ENCODE measurements at places on chromosomes 12 and 14.
A peak's percentile ranks its signal among the peaks of the same experiment; 100 is the strongest.

DNA sequence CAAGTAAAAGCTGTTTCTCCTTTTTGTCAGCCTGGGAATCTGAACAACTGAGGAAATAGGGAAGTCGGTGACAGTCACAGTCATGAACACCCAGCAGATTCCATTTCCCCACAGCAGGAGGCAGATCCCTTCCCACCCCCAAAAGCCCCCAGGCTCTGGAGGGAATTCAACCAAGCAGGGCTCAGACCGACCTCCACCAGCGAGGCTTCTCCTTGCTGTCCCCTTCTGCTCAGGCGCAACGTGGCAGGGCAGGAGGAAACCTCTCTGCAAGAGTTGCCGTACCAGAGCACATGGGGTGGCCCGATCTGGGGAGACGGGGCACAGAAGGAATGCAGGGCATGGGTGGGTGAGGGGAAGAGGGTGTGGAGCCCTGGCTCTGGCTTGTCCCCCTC is 319 bp downstream of the GALNT6 start:
- peak overlapping the region; percentile 88 for H3K4me3 ChIP-seq
- DNase-seq = no peak
- peaks cover 8% of the 10 kb centered on the region for H3K4me1 ChIP-seq
- H3K27ac ChIP-seq = peak overlapping the region; percentile 68
- 0 out of 2 replicates have a peak, but pooled peaks cover 3% of the 10 kb centered on the region for H3K36me3 ChIP-seq
- no peaks in the 10 kb centered on the region for H3K27me3 ChIP-seq

DNA sequence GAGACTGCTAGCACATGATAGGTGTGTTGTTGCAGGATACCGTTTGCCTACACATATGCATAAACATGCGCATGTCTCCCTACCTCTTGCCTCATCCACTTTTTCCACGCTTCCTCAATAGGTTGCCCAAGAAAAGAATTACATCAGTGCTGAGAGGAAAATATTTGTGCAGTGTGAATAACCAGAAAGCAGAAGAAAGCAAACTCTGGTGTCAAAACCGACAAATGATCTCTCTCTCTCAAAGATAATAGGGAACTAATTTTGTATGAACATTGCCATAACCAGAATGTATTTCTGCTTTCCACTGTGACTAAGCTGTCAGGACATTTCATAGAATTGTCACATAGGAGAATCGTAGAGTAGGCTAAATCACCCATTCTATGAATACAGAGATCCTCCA is 1.3 kb downstream of the CLEC7A start:
- no peak overlapping the region for H3K4me3 ChIP-seq
- no peaks in the 10 kb centered on the region for H3K27me3 ChIP-seq
- DNase-seq = no peak
- H3K36me3 ChIP-seq = no peaks in the 10 kb centered on the region
- H3K27ac ChIP-seq = no peak overlapping the region
- H3K4me1 ChIP-seq = peaks cover 11% of the 10 kb centered on the region

GRCh38 chr12:5806371-5807089 is 138.5 kb downstream of the ANO2 start:
- no peaks in the 10 kb centered on the region for H3K27me3 ChIP-seq
- no peaks in the 10 kb centered on the region for H3K36me3 ChIP-seq
- H3K27ac ChIP-seq = no peak overlapping the region

DNA sequence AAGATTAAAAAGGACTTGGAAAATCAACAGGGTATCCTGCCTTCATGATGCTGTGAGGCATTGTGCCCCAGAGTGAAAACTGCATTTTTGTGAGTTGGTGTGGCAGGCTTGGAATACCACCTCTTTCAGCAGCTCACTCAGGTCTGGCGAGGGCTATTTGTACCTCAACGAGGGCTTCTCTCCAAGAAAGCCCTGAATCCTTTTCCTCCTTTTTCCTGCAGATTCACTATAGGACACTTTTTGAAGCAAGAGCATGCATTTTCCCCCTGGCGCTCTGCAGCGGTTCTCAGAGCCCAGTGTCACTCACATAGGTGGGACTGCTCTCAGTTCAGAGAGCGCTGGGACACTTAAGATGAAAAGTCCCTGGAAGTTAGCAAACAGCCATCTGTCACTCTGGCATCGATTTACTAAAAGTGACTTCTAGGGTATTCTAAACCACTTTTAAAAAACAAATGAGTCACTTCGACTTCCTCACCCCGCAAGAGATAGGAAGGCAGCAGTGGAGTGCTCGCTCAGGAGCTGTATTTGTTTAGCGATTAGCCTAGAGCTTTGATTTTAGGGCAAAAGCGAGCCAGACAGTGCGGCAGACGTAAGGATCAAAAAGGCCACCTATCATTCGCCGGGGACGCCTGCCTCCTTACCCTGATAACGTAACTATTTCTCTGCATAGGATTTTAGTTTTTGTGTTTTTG is 782 bp upstream of the LGR5 start:
- no peak overlapping the region for H3K27ac ChIP-seq
- H3K36me3 ChIP-seq = no peaks in the 10 kb centered on the region
- DNase-seq = no peak
- peaks cover 6% of the 10 kb centered on the region for H3K4me1 ChIP-seq

DNA sequence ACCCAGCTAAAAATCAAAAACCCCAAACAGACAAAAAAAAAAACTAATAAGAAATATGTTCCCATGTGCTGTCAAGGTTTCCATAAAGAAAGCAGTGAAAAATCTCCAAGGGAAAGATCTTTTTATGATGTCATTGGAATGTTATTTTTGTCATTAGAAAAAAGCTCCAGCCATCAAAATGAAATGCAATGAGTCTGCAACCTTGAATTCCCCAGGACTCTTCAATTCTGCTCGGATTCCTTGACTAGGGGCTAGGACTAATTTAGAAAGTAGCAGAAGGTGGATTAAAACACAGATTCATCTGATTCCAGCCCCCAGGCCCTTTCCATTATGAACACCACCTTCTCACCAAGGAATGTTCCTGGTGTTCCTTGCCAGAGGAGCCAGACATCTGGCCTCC is 6.0 kb upstream of the PCNX1 start:
- H3K36me3 ChIP-seq = no peaks in the 10 kb centered on the region
- H3K4me3 ChIP-seq = no peak overlapping the region
- H3K27me3 ChIP-seq = no peaks in the 10 kb centered on the region
- no peak for DNase-seq
- no peak overlapping the region for H3K27ac ChIP-seq

DNA sequence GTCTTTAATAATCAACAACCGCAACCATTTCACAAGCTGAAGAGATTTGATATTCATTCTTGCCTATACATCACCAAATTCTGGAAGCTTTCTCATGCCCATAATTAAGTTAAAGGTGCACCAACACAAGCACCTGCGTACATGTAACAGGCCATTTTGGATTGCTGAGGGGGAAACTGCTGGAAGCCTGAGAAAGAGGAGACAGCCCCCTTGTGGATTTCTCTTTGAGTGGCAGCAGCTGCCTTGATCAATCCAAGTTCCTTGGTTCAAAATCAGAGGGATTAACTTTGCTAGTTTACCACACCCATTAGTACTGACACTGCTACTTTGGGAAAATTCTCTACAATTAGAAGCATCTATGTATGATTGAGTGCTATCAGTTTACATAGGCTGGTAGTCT is 321.1 kb downstream of the NOVA1 start:
- H3K27ac ChIP-seq = no peak overlapping the region
- no peaks in the 10 kb centered on the region for H3K27me3 ChIP-seq
- peaks cover 2% of the 10 kb centered on the region for H3K4me1 ChIP-seq
- DNase-seq = no peak
- no peaks in the 10 kb centered on the region for H3K36me3 ChIP-seq

GRCh38 chr12:24795699-24796347 is 153.1 kb downstream of the BCAT1 start:
- H3K36me3 ChIP-seq = no peaks in the 10 kb centered on the region
- no peak overlapping the region for H3K4me3 ChIP-seq
- H3K4me1 ChIP-seq = no peaks in the 10 kb centered on the region
- H3K27me3 ChIP-seq = no peaks in the 10 kb centered on the region
- no peak overlapping the region for H3K27ac ChIP-seq
- DNase-seq = no peak

DNA sequence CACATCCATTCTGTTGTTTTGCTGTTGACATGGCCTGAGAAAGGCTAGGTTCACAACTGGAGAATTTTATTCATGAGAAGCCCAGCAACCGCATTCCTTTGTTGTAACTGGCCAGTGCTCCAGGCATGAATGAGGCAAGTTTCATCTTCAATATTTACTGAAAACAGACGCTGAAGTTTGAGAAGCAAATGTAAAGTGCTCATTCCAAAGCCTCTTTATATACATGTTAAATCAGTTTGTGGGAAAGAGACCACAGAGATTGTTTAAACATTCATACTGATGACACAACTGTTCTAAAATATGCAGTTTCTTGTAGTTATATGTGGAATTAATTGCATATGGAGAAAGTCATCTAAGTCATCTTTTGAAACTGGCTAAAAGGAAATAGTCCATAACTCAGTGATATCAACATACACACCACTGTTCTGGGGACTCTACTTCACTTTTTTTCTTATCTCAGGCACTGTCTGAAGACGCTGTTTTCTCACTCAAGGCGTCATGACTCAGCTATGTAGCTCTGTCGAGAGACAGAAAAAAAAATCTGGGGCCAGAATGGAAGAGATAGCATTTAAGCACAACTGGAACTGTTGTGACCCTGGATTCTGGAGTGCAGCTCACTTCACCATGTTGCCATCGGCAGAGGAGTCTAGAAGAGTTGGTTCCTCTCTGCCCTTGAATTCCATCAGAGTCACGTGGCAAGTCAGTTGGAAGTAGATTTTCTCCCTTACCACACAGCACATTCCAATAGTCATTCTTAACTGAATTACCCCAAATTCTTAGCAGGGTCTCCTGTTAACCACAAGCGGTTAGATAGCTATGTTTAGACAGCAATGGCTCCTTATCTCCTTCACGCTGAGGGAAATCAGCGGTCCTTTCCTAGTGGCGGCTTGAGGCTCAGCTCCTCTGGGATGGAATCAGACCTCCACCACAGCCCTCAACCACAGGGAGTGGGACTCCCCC is 258.4 kb upstream of the HMGA2 start:
- H3K27ac ChIP-seq = no peak overlapping the region
- H3K36me3 ChIP-seq = no peaks in the 10 kb centered on the region
- no peak overlapping the region for H3K4me3 ChIP-seq
- H3K27me3 ChIP-seq = no peaks in the 10 kb centered on the region

GRCh38 chr14:75513911-75514672 is 8.2 kb upstream of the BATF start:
- no peaks in the 10 kb centered on the region for H3K27me3 ChIP-seq
- DNase-seq = peak; percentile 46
- H3K4me1 ChIP-seq = no peaks in the 10 kb centered on the region
- H3K27ac ChIP-seq = no peak overlapping the region

- no peak overlapping the region for H3K4me3 ChIP-seq
- no peaks in the 10 kb centered on the region for H3K4me1 ChIP-seq
- DNase-seq = no peak
Observed at GRCh38 chr14:95452176-95452892, 64.1 kb downstream of the SYNE3 start.

GRCh38 chr12:89968151-89968700 is 259.6 kb upstream of the ATP2B1 start:
- no peak overlapping the region for H3K27ac ChIP-seq
- no peaks in the 10 kb centered on the region for H3K36me3 ChIP-seq
- H3K4me3 ChIP-seq = no peak overlapping the region
- DNase-seq = no peak

GRCh38 chr12:126210448-126210847 is 1145.2 kb downstream of the AACS start:
- H3K4me3 ChIP-seq = no peak overlapping the region
- peaks cover 4% of the 10 kb centered on the region for H3K4me1 ChIP-seq
- no peak for DNase-seq
- H3K27ac ChIP-seq = no peak overlapping the region
- no peaks in the 10 kb centered on the region for H3K36me3 ChIP-seq
- no peaks in the 10 kb centered on the region for H3K27me3 ChIP-seq

GRCh38 chr12:67919406-67919805 is 69.8 kb upstream of the IFNG-AS1 start:
- H3K27me3 ChIP-seq = no peaks in the 10 kb centered on the region
- no peak overlapping the region for H3K4me3 ChIP-seq
- no peaks in the 10 kb centered on the region for H3K36me3 ChIP-seq
- H3K27ac ChIP-seq = no peak overlapping the region
- peaks cover 18% of the 10 kb centered on the region for H3K4me1 ChIP-seq
- DNase-seq = no peak

DNA sequence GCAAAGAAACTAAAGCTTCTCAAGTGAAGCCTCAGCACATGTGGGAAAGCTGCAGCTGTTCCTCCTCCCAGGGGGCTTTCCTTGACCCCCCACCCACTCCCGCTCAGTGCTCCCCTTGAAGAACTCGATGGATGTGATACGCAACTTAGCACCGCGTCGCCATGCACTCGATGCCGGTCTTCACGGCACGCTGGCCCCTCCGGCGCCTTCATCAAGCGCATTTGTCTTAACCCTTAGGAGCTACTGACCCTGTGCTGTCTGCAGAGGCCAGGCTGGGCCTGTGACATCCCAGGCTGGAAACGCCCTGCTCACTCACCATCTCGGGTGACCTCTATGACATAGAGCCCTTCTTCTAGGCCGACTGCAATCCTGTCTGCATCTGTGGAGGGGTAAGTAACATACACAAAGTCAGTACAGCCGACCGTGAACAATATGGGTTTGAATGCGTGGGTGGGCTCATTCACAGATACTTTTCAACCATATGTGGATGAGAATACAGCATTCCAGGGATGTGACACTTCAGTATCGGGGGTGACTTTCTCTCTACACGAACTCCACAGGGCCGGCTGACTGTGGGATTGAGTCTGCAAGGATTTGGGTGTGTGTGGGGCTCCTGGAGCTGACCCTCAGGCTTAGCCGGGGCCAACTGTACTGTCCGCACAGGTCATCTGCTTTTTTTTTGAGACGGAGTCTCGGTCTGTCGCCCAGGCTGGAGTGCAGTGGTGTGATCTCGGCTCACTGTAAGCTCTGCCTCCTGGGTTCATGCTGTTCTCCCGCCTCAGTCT is 23.1 kb downstream of the AMN start:
- H3K4me3 ChIP-seq = no peak overlapping the region
- H3K4me1 ChIP-seq = no peaks in the 10 kb centered on the region
- DNase-seq = no peak
- H3K27ac ChIP-seq = no peak overlapping the region
- peaks cover 9% of the 10 kb centered on the region for H3K36me3 ChIP-seq

- no peaks in the 10 kb centered on the region for H3K36me3 ChIP-seq
- no peak overlapping the region for H3K4me3 ChIP-seq
- no peaks in the 10 kb centered on the region for H3K4me1 ChIP-seq
- DNase-seq = no peak
- H3K27me3 ChIP-seq = no peaks in the 10 kb centered on the region
Observed at GRCh38 chr12:69225251-69225910, 14.0 kb upstream of the CPSF6 start.

DNA sequence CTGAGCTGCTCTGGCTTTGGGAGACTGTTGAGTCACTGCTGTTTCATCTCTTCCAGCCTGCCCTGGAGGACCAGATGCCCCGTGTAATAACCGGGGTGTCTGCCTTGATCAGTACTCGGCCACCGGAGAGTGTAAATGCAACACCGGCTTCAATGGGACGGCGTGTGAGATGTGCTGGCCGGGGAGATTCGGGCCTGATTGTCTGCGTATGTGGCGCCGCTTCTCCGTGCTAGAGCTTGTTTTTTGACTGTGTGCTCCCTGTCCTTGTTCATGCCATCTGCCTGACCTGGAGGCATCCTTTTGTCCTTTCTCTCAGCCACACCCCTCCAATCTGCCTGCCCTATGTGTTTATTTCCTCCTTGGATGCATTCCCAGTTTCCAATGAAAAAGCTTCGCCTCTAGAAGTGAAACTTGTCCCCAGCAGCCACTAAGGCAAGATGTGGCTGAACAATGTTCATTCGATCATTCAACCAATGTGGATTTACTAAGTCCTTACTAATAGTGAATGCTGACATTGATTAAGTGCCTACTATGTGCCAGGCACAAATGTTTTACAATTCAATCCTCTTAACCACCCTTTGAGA is 98.6 kb downstream of the NT5DC3 start:
- no peak for DNase-seq
- no peaks in the 10 kb centered on the region for H3K36me3 ChIP-seq
- H3K27me3 ChIP-seq = no peaks in the 10 kb centered on the region
- H3K27ac ChIP-seq = no peak overlapping the region
- no peak overlapping the region for H3K4me3 ChIP-seq
- H3K4me1 ChIP-seq = no peaks in the 10 kb centered on the region
